Spinal cord (tissue), 10 donors: ENCODE measurements at places on chromosomes 5 and 9. TPM values are rescaled to one million over a fixed set of nuclear protein-coding genes. Genes with fewer than 3 reads are reported as not detected.

- peak; percentile 77 for DNase-seq
Observed at GRCh38 chr5:112228667-112229066, 190.4 kb downstream of the EPB41L4A start.

Gene KLF4
- 21.6 TPM for total RNA-seq

Gene C9
- 0.10 TPM for total RNA-seq

DNA sequence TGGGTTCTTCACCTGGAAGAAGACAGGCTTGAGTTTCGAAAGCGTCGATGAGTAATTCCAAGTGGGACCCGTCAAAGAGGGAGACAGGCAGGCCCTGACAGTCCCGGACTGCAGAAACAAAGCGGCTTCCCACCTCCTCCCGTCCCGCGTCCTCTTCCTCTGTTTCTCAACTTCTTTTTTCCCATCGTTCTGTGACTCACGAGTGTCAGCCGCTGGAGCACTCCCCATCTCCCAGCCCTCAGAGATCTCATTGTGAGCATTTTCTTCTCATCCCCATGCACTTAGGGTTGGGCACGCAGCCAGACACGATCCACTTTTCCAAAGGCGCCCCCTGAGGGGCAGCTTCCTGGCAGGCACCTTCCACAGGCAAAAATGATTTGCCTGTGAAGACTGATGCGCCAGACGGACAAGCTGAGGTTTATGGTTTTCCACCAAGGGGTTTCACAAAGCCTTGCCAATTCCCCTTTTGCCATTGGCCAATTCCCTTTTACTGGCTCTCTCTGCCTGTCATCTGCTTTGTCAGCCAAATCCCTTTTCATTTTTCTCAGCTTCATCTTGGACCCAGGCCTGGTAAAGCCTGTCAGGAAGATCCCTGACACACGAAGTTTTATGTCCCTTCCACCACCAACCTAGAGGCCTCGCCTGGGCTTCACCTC is 86.5 kb upstream of the ANKRD55 start:
- DNase-seq: peak; percentile 41

GRCh38 chr5:14617441-14617840 is 35.8 kb downstream of the OTULINL start:
- no peak for DNase-seq

Gene EPB41L4A
- 42.5 TPM for total RNA-seq

DNA sequence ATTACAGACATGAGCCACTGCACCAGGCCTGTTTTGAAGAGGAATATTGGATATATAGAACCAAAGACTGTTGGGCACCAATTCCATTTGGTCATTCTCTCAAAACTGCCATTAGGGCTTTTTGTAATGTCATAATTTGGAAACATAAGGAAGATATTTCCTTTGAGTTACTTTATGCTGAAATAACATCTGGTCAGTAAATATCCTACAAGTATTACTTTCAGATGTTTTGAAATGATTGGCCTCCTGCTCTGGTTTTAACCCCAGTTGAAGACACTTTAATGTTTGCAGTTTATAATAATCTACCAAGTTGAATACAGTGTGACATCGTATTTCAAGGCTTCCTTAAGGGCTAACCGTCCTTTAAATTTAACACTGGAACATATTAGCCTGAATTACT is 33.6 kb downstream of the LRRTM2 start:
- DNase-seq: no peak

DNA sequence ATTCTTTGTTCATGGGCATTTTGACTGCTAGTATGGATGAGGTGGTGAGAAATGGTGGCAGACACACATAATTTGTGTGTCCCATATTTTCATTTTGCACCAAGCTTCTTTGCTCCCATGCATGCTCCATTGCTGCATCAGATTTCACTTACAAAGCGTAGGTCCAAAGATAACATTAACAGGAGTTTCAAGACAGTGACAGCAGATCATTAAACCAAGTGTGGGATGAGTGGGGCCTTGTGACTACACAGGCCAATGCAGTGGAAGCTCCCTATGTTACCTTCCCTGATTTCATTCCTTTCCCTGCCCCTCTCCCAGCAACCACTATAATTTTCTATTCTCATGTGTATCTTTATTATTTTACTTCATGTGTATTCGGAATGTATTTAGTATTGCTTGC is 142.0 kb downstream of the AOPEP start:
- no peak for DNase-seq

GRCh38 chr5:7849681-7850394 is 1.1 kb downstream of the CFAP90 start:
- no peak for DNase-seq

Gene MAP1B
- total RNA-seq: 506 TPM

DNA sequence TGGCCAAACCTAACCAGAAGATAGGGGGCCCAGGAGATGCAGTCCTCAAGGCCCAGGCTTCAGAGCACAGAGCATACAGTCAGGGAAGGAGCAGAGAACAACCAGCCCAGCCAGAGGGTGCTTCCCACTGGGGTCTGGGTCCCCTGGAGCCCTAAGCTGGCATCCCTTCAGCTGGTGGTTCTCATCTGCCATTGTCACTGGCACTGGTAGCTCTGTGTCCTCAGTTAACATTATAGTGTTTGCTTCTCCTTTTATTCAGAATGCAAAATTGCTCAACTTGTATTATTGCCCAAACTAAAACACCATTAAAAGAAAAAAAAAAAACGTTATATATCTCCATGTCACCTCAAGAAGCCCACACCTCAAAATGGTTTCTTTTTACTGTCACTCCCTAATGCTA is 219.2 kb downstream of the ENC1 start:
- no peak for DNase-seq

- DNase-seq: no peak
Observed at GRCh38 chr5:32445831-32446614, 1.5 kb upstream of the ZFR start.

DNA sequence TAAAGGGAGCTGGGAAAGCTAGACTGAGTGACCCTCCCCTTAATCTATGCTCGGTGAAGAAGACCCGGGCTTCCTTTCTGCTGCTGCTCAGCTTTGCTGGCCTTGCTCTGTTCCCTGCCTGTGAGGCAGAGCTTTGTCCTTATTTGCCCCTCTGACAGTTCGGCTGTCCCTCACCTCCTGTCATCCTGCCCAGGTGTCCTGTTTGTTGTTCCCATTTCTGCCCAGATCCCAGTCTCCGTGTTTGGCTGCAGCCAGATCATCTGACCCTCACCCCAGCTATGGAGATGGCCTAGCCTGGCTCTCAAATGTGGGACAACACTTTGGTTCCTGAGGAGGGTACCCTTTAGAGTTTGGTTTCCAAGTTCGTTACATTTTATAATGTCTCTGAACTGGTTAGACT is 20.2 kb downstream of the OTULIN start:
- no peak for DNase-seq

Gene SAXO1
- total RNA-seq: 0.10 TPM

DNA sequence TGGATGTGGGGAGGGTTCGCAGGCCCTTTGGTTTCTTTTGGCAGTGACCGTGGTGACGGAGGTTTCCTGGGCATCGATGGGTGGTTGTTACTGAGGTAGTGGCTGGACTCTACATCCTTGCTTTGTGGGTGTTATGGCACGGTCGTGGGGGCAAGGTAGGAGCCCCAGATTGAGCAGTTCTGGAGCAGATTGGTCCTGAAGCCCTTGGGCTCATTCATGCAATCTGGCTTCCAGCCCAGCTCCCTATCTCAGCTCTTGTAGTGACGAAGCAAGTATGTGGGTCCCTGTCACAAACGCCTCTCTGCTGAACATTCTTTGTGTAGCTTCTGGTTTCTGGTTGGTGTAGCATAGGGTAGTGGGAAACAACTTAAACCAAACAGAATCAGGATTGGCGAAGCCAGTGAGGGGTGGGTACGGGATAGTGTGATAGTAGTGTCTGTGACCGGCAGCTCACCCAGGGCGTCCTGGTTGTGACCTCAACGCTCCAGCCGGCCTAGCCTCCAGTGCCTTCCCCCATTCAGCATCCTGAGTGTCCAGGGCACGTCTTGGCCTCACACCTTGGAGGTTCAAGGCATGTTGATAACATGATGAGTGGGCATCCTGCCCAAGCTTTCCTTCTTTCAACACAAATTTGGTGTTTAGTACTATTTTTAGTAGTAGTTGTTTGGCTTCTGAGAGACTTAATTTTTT is 2.9 kb downstream of the NDUFS6 start:
- DNase-seq: no peak

GRCh38 chr9:5787220-5787619 is 45.7 kb downstream of the ERMP1 start:
- DNase-seq: no peak

GRCh38 chr5:100595152-100595811 is 60.1 kb downstream of the FAM174A start:
- no peak for DNase-seq

Gene TAL2
- total RNA-seq: 2.5 TPM

- DNase-seq: no peak
Observed at GRCh38 chr9:133080161-133080560, 18.4 kb downstream of the CEL start.

GRCh38 chr9:126700296-126700695 is 86.6 kb downstream of the LMX1B start:
- DNase-seq: no peak

- DNase-seq: no peak
Observed at GRCh38 chr5:151014680-151015343, 5.6 kb upstream of the GPX3 start.

GRCh38 chr9:81293651-81294050 is 395.7 kb downstream of the TLE1 start:
- DNase-seq: no peak

GRCh38 chr9:88905506-88905905 is 85.8 kb upstream of the S1PR3 start:
- DNase-seq: no peak

DNA sequence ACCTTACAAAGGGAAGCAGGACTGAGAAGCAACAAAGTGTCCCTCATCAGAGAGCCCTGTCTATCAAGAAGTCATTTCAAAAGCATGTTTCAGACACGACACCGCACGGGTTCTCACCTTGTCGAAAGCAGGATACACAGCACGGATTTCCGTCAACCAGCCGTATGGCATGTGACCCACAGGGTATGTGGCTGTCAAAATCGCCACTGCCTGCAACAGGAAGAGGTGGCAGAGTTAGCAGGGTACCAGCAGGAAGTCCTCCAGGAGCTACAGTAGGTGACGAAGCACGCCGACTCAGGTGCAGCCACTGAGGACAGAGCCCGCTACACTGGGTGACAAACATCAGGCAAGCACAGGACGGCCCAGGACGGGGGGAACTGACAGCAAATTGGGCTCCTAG is 81.2 kb downstream of the OTULIN start:
- no peak for DNase-seq

Gene GABRA1
- total RNA-seq: 25.3 TPM

GRCh38 chr9:3473405-3473804 is 52.4 kb downstream of the RFX3 start:
- DNase-seq: peak; percentile 44

Gene TMEM171
- total RNA-seq: 0.20 TPM

DNA sequence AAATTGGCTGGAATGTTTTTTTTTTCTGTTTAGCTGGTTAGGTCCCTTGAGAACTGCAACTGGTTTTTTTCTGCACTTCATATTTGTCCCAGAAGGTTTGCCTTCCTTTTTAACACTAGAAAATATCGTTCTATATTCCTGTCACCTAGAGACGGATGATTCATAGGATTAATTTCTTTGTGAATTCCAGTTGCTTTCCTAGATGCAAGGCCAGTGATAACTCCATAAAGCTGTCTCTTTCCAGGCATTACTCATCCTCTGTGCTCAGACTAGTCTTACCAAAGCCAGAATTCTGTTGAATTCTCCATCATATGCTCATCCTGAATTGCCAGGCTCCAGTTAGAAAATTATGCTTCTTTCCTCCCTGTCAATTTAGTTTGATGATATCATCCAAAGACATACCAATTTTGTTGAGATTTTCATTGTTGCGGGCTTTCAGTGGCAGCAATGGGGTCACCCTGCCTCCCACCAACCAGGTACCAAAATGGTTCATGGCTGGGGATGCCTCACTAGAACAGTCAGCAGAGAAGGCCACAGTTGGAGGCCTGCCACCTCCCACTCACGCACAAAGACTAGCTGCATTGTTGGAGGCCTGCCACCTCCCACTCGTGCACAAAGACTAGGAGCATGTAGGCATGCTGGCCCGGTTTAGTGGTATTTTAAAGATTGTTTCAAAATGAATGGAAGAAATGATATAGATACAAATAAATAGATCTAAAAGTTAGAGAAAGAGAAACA is 8.5 kb downstream of the BAAT start:
- peak; percentile 30 for DNase-seq
